Astrocyte (in vitro differentiated cells and primary cell): ENCODE measurements at places on chromosomes 16 and 17.

DNA sequence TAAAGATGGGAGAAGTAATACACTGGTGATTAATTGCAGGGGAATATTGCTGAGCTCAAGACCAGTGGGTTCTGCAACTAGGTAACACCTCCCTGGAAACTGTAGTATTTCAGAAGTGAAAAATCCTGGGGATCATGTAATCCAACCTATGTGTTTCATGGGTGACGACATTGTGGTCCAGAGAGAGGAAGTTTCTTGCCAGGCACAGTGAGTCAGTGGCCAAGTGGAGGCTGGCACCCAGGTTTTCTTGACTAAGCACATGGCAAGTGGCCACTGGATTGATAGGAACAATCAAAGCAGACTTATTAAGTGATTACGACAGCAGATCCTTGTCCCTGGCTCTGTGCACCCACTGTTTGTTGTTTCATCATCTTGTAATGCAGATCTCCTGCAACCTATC, 14.6 kb upstream of the CIITA start:
- no peak overlapping the region for H3K4me3 ChIP-seq
- no peaks in the 10 kb centered on the region for H3K36me3 ChIP-seq
- peaks cover 8% of the 10 kb centered on the region for H3K4me1 ChIP-seq

DNA sequence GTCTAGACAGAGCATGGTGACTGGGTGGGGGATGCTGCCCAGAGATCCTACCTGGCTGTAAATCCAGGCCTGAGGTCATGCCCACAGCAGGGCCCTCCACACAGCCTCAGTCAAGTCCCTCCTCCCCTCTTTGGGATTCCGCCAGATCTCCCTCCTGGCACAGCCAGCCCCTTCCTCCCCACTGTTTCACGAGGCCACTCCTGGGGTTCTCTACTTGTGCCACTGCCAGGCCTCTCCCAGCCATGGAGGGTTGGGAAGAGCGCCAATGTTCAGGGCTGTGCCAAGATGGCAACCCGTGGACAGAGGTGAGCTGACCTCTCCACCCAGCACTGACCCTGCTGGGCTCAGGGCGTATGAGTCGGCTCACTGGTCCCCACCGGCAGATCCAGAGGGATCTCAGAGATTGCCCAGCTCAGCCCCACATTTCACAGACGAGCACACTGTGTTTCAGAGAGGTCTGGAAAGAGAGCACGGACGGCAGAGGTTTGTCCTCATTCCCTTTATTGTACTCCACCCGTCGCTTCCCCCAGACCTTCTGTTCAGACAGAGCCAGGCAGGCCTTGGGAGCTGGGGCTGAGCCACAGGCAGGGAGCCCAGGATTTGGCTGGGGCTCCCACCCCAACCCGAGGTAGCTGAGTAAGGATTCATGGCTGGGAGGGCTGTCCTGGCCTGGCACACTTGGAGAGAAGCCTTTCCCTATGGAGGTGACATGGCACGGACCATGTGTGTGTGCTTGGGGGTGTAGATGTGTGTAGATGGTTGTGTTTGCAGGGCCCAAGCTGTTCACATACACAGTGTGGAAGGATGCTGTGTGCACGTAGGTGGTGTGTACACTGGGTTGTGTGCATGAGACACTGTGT, 3.5 kb upstream of the CAMKK1 start:
- no peaks in the 10 kb centered on the region for H3K36me3 ChIP-seq
- no peak overlapping the region for H3K4me3 ChIP-seq
- H3K27ac ChIP-seq = no peak overlapping the region

DNA sequence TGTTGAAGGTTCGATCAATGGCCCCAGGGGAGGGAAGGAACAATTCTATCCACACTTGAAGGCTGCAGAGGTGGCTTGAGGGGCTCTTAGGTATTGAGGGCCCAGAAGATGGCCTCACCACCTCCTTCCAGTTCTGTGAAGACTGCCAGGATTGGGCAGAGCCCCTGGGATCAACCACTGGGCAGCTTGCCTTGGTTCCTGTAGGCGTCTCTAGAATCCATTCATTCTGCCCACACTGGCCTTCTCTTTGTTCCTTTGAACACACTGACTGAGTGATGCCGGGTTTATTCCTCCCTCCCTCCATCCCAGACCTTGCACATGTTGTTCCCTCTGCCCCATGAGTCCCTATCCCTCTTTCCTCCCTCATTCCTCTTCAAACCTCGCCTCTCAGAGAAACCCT, 50.5 kb downstream of the SYT17 start:
- no peaks in the 10 kb centered on the region for H3K27me3 ChIP-seq
- H3K4me3 ChIP-seq = no peak overlapping the region
- no peaks in the 10 kb centered on the region for H3K36me3 ChIP-seq
- DNase-seq = no peak

GRCh38 chr16:65062736-65063583, 58.9 kb downstream of the CDH11 start:
- peaks cover 10% of the 10 kb centered on the region for H3K4me1 ChIP-seq
- no peaks in the 10 kb centered on the region for H3K27me3 ChIP-seq
- no peak for DNase-seq
- peak overlapping the region; percentile 37 for H3K27ac ChIP-seq
- no peak overlapping the region for H3K4me3 ChIP-seq

GRCh38 chr17:78922816-78923498, 2.2 kb downstream of the TIMP2 start:
- no peak for DNase-seq
- H3K4me3 ChIP-seq = peak overlapping the region; percentile 85
- H3K27me3 ChIP-seq = no peaks in the 10 kb centered on the region
- H3K36me3 ChIP-seq = no peaks in the 10 kb centered on the region

- no peak for DNase-seq
- peaks cover 16% of the 10 kb centered on the region for H3K27me3 ChIP-seq
- H3K4me1 ChIP-seq = peaks cover 5% of the 10 kb centered on the region
Measured at GRCh38 chr17:49858796-49859195, 10.9 kb upstream of the TAC4 start.
